Smooth muscle cell of the brain vasculature (primary cell): ENCODE measurements at places on chromosomes 2 and 18.
A peak's percentile ranks its signal among the peaks of the same experiment; 100 is the strongest.

GRCh38 chr18:14768241-14768640 lies 20.3 kb downstream of the ANKRD30B start:
- DNase-seq: no peak

- DNase-seq: no peak
Observed at GRCh38 chr18:75407468-75408437, 19.8 kb downstream of the SMIM21 start.

- no peak for DNase-seq
Observed at GRCh38 chr2:232942831-232943230, 70.2 kb downstream of the NGEF start.

DNA sequence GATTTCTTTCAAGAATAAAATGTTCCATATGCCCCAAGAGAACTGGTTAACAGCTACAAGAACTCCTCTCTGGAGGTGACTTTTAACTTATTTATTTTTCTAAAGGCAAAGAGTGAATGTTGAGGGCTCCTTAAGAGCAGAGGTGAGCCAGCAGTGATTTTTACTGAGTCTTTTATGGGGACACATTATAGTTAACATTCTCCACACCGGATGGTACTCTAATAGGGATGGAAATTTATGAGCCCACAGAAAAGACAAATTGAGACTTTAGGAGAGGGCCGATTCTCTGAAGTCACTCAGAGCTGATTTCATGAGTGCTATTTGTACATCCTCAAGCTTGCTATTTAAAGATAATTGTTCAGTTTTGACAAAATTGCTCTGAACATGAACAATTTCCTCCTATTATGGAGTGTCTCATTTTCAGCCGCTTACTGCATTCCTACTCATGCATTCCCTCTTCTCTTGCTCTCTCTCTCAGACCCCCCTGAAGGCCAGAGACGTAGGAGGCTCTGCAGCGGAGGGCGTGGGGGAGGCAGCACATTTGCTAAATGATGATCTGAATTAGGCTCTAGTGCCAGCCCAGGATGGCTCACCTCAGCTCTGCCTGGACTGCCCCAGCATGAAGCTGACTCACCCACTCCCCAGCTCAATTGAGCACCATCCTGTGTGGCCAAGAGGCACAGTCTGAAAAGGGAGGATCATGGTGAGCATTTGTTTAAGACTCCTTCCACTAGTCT lies 5.9 kb upstream of the RPL37A start:
- no peak for DNase-seq

DNA sequence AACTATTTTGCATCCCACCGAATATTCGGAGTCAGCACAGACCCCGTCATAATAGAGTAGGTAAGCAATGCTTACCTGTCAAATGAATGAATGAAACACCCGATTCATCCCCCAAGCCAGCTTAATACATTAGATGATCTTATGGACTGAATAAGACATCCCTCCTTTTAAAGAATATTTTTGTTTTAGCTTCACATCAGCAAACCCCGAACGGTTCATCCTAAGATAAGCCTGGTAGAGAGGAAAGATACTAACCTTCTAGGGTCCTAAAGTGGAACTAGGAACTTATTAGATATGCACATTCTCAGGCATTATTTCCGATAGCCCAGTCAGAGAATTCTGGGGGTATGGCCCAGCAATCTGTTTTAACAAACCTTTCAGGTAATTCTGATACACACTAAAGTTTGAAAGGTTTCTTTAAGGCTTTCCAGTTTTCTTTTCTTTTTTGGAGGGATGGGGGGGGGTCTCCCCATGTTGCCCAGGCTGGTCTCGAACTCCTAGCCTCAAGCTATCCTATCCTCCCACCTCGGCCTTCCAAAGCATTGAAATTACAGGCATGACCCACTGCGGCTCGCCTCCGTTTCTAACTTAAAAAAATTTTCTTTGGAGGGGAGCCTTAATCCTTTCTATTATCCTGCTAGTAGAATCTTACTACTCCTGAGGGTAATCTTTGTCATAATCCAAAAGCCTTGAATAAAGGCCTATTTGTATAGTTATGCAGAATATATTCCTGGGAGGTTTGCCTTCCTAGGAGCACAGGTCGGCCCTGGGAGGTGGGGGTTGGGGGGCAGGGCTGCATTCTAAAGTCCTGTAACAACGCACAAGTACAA lies 1.0 kb upstream of the ACTR3 start:
- no peak for DNase-seq

DNA sequence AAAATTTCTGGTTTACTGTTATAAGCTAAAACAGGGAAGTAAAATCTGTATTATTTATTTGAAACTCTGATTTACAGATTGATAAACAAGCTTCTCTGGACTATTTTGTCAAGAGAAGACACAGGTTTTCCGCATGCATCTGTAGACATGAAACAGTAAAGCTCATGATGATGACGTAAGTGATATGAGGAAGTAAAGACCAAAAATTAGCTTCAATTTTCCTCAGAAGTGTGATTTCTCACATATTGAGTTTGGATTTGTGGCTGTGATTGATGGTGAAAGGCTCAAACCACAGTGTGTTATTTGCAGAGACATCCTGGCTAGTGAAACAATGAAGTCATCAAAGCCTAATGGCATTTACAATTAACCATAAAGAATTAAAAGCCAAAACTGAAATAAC lies 12.6 kb upstream of the LONRF2 start:
- DNase-seq: no peak

GRCh38 chr2:231613663-231614558 lies 21.2 kb downstream of the TEX44 start:
- peak; percentile 55 for DNase-seq

GRCh38 chr18:71485611-71486010 lies 1058.5 kb downstream of the CBLN2 start:
- no peak for DNase-seq

- no peak for DNase-seq
Observed at GRCh38 chr2:96636551-96637171, 1.5 kb downstream of the KANSL3 start.

DNA sequence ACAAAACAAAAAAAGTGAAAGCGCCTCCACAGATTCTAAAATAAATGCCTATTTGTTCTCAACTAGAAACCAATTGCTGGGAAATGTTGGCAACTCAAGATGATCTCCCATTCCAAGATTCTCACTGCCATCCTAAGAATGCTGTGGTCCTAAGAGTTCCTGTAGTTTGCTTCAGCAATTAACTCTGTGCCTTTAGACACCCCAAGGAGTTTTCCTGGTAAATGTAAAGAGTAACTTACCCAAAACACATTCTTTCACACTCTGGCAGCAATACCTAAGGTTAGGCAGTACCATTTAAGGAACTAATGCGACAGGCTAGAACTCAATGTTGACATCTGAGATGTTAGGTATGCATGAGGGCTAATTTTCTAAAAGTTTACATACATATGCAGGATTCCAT lies 58.8 kb upstream of the TANK start:
- DNase-seq: no peak

DNA sequence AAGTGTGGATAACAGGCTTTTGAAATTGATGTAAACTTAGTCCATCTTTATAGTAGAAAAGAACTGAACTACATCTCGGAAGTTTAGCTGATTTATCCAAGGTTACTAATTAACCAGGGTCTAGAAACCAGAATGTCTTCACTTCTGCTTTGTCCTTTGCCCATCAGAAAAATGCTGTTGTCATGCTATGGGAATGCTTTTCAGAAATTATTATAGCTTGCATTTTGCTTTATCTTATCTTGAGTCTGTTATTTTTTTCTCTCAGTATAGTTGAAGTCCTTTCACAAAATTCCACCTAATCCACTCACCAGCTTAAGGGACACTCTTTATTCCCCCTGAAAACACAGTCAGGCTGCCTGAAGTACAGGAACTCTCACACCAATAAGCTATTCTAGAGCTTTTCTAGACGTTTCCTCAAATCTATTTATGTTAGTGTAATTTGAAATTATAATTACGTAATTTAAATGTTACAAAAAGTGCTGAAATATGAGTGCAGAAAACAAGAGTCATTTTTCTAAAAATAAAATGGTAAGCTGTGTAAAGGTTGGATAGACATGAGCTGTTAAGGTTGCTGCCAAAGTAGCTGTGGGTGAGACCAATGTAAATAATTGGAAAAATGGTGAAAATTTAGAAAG lies 456.3 kb downstream of the TGIF1 start:
- no peak for DNase-seq

GRCh38 chr2:222688917-222689316 lies 17.5 kb downstream of the MOGAT1 start:
- no peak for DNase-seq

DNA sequence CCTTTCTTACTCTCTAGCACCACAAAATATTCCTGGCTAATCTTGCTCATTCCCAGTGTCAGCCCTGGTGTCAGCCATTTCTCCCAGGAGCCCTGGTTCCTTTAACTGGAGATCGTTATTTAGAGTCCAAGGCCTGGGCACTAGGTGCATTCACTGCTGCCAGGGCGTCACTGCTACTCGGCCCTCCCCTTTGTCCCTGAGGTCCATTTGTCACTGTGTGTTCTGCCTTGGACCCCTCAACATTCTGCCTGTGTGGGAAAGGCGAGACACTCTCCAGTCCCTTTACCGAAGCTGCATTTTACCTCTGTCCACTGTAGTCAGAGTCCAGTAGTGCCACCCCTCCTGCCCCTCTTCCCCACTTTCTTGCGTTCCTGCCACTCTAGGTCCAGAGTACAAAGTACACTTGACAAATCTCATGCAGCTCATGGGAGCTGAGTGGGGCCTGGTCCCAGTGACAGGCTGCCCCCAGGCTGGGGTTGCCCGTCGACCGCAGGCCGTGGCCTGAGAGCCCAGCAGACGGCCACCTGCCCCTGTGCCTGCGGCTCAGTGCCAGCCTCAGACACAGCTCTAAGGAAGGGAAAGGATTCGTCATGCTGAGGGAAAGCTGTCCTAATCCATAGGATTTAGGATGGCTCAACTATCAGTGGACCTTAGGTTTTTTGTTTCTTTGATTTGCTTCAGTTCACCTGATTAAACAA lies 52.1 kb downstream of the COPS8 start:
- no peak for DNase-seq

- DNase-seq: no peak
Observed at GRCh38 chr2:45328264-45328870, 282.7 kb downstream of the SRBD1 start.

- no peak for DNase-seq
Observed at GRCh38 chr18:2529154-2529553, 42.2 kb downstream of the METTL4 start.

DNA sequence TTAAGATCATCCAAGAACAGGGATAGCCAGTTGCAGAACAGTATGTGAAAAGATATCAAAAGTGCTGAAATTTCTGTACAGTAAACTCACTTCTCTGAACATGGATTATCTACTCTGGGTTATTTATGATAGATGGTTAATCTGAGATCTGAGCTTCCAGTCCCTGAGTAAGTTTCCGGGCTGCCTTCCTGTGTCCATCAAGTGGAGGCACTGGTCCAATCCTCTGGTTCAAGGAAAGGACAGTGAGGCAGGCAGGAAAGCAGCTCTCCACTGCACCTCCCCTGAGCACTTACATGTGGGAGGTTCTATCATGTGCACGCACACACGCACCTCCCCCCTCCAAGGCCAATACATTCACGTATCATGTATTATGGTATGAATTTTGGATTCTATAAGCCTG lies 32.5 kb downstream of the GPR45 start:
- no peak for DNase-seq

- no peak for DNase-seq
Observed at GRCh38 chr18:41144441-41144840, 810.6 kb upstream of the PIK3C3 start.

DNA sequence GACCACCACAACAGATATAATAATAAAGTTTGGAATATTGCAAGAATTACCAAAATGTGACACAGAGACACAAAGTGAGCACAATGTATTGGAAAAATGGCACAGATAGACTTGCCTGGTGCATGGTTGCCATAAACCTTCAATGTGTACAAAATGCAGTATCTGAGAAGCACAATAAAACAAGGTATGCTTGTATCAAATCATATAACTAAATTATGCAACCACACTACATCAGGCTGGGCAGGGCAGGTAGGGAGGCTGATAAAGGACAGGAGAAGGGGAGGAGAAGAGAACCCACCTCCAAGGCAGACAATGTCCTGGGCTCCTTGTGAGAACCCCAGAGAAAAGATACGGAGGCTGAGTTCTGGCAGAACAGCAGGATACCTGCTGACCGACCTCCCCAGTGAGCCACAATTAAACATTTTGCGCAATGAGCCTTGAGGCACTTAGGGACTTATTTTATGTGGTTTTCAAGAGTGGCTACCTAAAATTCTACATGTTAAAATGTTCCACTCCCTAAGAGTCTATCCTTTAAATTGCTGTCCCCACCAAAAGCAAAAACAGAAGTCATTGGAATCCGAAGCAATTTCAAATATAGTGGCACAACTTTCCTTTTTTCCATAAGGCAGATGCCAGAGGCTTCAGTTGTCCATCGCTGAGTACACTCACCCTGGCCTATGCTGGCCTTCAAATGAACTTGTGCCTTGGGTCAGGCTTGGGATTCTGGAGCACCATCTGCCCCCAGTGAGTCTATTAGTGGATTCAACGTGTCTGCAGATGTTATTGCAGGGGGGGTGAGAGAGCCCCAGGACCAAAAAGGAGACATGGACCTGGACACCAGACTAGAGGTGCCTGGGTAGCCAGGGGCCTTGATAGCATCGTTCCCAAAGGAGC lies 16.8 kb downstream of the WDFY1 start:
- no peak for DNase-seq

DNA sequence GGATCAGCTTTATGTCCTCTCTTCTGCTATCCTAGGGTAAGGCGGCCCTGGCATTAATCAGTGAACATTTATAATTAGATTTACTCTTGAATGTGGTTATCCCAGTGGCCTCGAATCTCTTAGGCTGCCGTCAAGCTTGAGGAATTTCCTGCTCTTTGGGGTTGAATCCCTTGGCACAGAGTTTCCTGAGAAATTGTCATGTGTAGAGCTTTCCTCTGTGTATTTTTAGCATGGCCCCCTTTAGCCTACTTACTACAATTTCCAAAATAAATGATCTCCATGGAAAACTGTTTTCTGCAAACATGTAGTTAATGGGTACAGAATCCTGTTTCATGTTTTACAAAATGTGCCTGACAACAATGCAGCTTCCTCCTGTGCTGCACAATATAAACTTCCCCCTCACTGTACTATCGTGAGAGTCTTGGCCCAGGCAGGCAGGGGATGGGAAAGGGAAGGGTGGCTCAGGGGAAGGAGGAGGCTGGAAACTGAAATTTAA lies 18.1 kb downstream of the NCAPH start:
- DNase-seq: peak; percentile 57

DNA sequence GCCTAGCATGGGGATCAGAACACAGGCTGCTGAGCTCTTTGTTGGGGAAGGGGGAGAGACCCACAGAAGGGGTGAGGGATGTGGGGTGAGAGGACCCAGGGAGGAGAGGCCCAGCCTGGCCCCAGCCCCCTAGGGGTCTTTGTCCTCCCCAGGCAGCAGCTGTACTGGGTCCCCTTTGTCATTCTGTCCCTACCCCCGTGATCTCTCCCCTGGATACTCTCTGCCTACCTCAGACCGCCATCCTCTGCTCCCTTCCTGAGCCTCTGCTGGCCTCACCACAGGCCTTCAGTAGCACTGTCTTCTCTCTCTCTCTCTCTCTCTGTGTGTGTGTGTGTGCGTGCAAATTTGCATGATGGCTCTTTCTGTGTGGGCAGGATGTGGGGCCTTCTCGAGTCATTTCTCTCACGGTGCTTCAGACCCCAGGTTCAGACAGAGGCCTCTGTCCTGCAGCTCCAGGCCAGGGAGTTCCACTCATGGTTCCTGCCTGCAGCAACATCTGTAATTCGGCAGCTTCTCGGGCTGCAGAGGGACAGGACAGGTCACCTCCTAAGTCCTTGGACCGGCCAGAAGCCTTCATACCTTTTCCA lies 1.4 kb downstream of the PSD4 start:
- DNase-seq: no peak

- DNase-seq: no peak
Observed at GRCh38 chr2:75600461-75601011, 39.8 kb upstream of the EVA1A start.
